ENCODE measurements at places on chromosomes 1 and 21. TPM values are rescaled to one million over a fixed set of nuclear protein-coding genes. Genes with fewer than 3 reads are reported as not detected.

Gene SRM
- total RNA-seq, result 79.4 TPM

Gene S100A10
- 245 TPM for total RNA-seq

Gene NUP210L
- 0.10 TPM for total RNA-seq

Gene CENPF
- 29.3 TPM for total RNA-seq

Gene ADSS2
- 31.9 TPM for total RNA-seq

Gene GPR37L1
- not detected for total RNA-seq

GRCh38 chr1:218867066-218867465 is 306.6 kb upstream of the LYPLAL1 start:
- no peak for DNase-seq

- no peak for DNase-seq
Observed at GRCh38 chr1:28037946-28038345, 50.5 kb downstream of the EYA3 start.

DNA sequence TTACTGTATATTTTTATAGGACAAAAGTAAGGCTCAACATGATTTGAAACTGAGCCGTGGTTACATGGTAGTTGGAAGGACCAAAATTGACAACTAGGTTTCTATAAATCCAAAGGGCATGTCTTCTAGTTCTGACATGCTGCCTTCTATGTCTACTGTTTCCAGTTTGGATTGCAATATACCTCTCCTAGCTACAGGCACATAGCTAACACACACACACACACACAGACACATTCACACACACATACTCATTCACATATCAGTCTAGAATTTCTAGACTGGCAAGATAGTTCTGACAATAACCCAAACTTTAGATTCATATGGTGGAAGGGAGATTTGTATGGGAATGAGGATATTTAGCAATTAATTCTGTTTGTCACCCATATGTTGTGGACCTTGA is 544.8 kb upstream of the CAMK1G start:
- no peak for DNase-seq

- peak; percentile 55 for DNase-seq
Observed at GRCh38 chr1:226738421-226738994, 574 bp downstream of the ITPKB start.

GRCh38 chr1:58931756-58932155 is 147.9 kb upstream of the JUN start:
- no peak for DNase-seq

- peak; percentile 22 for DNase-seq
Observed at GRCh38 chr1:12141163-12141850, 25.5 kb upstream of the TNFRSF1B start.

DNA sequence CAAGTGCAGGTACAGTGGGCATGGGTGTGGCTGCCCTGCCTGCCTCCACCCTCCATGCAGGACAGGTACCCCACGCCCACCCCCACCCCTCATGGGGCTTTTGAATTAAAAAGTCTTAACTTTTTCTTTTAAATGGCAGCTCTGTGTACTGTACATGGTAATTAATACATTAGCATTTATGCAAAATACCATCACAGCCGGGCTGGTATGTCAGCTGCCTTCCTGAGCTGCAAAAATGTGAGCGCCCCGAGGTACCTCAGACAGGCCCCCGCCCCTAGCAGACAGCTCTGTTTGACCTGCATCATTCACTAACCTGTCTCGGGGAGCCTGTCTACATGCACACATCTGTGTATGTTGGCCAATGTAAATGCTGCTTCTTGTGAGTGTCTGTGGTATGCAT is 42.2 kb upstream of the POU3F1 start:
- DNase-seq, result no peak

GRCh38 chr1:158248118-158248517 is 6.1 kb upstream of the CD1A start:
- DNase-seq, result no peak

DNA sequence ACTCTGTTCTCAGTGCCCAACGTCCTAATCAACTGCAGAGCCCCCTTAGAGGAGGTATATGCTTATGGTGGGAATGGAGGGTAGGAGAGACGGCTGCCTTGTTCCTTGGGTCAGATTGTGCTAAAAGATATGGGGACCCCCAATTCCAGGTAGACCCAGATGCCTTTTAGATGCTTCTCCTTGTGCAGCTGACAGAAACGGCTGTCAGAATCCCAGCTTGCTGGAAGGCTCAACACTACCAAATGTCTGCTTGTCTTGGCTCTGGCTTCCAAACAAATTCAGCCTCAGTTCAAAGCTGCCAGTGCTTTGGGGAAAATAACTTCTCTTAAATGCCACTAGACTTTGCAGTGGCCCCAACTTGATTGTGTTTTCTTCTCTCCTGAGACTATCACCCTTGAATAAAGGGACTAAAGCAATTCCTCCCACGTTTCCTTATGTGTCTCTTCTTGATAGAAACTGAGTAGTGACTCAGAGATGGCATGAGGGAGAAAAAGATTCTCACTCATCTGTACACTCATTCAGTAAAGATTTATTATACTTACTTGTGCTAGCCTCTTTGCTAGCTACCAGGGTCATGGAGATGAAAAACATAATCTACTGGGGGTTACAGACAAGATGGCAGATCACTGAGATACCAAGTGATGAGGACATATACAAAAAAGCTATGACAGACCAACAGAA is 3.4 kb upstream of the RNF19B start:
- DNase-seq, result no peak

GRCh38 chr1:11176081-11176706 is 13.0 kb upstream of the ANGPTL7 start:
- DNase-seq, result peak; percentile 37

Measured in glutamatergic neuron (in vitro differentiated cells).